Stimulated activated CD8-positive, alpha-beta memory T cell treated with anti-CD3 and anti-CD28 coated beads, Interleukin-4, amount 100 ng/mL, for 24 hours (primary cell): ENCODE measurements at places on chromosomes 3 and 15.

GRCh38 chr15:29612701-29613100, 209.6 kb downstream of the TJP1 start:
- DNase-seq: no peak

GRCh38 chr15:81384891-81385720, 11.1 kb upstream of the TMC3 start:
- no peak for DNase-seq

- DNase-seq: no peak
These were observed 13.6 kb upstream of the RPS17 start for GRCh38 chr15:82553846-82554245.

DNA sequence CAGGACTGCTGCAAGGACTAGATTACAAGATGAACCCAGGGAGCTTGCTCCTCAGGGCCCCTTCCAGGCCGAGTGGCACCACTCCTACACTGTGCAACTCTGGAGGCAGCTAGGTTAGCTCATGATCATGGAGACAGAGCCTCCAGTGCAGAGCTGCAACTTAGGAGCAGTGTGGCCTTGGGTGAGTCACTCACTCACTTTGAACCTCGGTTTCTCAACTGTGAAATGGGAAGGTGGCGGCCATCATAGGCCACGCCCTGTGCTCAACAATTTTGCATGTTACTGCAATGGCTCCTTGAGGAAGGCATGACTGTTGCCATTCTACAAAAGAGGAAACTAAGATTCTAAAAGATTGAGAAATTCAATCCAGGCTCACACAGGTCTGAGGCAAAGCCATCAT, 11.2 kb upstream of the CXCR6 start:
- no peak for DNase-seq

- no peak for DNase-seq
These were observed 4.6 kb downstream of the SEMA7A start for GRCh38 chr15:74428970-74429780.

DNA sequence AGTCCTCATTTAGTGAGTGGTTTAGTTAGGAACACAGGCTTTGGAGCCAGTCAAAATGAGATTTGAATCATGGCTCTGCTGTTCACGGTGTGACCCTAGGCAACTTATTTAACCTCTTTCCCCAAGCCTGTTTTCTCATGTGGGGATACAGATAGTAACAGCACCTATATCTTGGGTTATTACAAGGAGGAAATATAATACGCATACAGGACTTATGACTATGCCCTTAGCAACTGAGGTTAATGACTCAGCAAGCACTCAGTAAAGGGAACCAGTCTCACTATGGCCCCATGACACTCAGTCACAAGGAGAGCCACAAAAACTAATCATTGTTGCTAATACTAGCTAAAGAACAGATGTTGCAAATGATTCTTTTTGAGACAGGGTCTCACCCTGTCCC, 45.9 kb downstream of the SUMF1 start:
- DNase-seq: no peak

DNA sequence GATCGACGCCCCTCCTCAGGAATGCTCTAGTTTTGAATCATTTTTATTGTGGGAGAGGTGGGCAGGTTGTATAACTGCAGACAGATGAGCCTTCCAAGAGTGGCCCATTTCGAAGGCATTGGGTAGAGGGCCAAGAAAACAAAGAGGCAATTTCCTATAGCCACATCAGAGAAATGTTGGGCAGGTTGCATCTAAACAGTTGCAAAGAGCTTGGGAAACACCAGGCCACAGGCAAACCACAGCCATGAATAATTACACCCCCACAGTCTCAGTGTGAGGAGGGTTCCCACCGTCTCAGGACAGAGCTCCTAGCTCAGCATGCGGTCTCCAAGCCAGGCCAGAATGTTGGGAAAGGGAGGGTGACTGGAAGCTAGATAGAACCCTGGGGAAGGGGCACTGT, 257.3 kb downstream of the ABHD5 start:
- DNase-seq: no peak

GRCh38 chr3:20400686-20401085, 214.7 kb upstream of the SGO1 start:
- DNase-seq: no peak

DNA sequence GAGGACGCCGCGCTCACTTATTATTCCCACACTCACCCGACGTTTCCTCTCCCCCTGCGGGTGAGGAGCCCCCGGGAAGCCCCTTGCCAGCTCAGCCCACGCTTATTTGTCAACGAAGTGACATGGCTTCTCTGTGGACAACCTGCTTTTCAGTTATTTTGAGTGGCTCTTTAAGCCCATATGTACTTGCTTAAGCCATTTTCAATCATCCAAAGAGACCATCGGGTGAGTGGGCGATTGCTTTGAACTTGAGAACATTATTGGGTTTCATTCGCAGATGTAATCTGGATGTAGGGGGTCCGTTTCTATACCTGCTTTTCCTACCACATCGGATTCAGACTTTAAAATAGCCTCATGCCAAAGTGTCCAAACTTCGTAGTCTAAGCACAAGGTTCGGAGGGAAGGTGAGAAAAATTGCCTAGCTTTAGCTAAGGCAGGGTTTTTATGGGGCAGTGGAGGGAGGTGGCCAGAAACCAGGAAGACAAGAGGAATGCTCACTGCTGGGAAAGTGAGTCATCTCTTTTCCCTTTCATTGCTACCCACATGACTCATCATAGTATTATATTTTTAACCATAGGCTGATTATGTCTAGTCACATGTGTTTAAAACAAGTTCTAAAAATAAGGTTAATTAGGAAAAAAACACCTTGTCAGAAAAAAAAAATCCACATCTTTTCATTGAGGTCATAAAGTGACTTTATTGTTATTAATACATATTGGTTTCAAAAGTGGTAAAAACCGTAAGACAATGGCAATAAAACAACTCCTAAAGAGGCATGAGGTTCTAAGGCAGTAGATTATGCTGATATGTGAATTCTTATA, 773.1 kb upstream of the NR2F2 start:
- no peak for DNase-seq

GRCh38 chr15:56040081-56041035, 46.9 kb upstream of the NEDD4 start:
- DNase-seq: no peak

DNA sequence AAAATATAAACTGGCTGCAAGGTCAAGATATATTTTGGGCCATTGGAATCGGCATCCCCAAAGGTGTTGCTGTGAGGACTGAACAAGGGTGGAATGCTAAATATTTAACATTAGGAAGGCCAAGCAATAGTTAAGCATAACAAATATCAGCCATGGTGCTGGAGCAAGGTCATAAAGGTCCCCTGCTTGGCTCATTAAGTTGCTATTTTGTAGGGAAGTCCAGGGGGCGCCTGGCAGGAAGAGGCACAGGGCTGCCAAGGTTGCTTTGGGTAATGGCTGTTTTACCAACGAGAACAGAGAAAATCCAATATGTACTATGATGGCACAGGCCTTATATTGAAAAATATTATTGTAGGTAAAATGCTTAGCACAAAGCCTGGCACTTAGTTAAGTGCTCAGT, 62.2 kb downstream of the SLC15A2 start:
- no peak for DNase-seq

DNA sequence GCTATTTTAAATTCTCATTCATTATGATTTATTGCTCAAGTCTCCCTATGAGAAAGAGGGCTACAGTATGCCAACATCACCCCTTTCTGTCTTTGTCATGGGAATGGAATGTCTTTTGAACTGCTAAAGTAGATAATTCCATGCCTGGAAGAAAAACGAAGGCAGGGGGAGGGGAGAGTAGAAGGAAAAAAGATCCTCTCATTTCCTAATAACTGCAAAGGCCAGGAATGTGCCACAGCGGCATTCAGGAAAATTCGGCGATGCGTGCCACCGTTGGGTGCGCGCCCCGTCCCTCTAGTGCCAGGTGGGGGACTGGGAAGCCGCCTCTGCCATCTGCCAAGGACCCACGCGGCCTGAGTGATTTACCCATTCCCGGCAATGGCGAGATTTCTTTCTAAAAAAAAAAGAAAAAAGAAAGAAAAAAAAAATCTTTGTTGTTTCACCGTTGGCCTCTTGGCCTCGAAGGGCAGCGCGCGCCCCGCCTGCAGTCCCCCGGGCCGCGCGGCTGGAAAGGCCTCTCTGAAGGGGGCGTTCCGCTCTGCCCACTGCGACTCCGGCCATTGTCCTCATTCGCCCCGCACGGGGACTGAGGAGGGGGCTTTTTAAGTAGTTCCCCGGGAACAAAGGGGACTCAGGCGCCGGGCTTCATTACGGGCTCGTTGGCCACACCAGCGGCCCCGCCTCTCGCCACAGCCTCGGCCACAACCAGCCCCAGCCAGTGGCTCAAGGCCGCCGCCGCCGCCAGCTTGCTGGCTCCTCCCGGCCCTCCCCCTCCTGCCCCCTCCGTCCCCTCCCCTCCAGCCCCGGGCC, 54.5 kb downstream of the CPN2 start:
- DNase-seq: no peak

DNA sequence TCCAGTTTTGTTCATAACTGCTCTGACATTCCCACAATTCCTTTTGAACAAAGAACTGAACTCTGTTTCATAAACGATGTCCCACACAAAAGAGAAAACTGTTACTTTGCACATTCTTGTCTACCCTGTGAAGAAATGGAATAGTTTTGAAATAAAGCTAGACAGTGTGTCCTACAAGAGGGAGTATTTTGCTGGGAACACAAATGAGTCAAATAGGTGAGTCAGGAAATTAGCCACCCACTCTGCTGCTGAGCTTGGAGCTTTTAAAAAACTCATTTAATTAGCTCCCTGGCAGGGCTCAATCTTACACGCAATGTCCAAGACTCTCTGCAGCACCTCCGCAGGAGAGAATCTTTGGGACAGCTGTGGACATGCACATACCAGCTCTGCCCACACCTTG, 193.4 kb downstream of the SLC9A9 start:
- DNase-seq: no peak

- no peak for DNase-seq
These were observed 148.3 kb downstream of the DNAJB8 start for GRCh38 chr3:128318275-128318941.

- no peak for DNase-seq
These were observed 23.0 kb downstream of the NANOGP8 start for GRCh38 chr15:35061825-35062737.

GRCh38 chr3:112774293-112774926, 72.3 kb downstream of the CD200R1L start:
- DNase-seq: no peak

DNA sequence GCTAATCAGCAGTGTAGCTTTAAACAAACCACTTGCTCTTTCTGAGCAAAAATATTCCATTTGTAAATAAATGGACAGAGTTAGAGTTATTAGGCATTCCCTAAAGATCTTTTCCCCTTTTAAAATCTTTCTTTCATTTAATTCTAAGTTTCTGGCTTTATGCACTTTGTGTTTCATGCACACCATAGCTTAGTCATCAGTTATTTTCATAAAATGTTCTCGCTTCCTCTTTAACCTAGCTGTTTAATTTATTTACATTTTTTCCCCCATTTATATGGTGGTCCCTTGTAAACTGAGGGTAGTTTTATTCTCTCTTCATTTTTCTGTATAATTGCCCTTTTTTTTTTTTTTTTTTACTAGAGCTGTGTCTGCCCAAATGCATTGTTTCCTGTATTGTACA, 315.0 kb upstream of the LRRFIP2 start:
- DNase-seq: no peak

DNA sequence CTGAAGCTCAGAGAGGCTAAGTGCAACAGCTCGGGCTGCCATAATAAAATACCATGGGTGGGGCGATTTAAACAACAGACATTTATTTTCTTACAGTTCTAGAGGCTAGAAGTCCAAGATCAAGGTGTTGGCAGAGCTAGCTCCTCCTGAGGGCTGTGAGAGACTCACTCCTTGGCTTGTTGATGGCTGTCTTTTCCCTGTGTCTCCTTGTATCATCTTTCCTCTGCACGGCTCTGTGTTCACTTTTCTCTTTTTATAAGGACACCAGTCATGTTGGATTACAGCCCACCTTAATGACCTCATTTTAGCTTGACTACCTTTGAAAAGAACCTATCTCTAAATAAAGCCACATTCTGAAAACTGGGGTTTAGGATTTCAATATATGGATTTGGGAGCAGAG, 129.7 kb downstream of the RPL22L1 start:
- no peak for DNase-seq

- DNase-seq: no peak
These were observed 9.4 kb downstream of the ZSCAN29 start for GRCh38 chr15:43361313-43361903.

GRCh38 chr3:124625074-124625473, 105.2 kb upstream of the UMPS start:
- no peak for DNase-seq

- no peak for DNase-seq
These were observed 360.7 kb upstream of the ICE2 start for GRCh38 chr15:60839510-60840211.

DNA sequence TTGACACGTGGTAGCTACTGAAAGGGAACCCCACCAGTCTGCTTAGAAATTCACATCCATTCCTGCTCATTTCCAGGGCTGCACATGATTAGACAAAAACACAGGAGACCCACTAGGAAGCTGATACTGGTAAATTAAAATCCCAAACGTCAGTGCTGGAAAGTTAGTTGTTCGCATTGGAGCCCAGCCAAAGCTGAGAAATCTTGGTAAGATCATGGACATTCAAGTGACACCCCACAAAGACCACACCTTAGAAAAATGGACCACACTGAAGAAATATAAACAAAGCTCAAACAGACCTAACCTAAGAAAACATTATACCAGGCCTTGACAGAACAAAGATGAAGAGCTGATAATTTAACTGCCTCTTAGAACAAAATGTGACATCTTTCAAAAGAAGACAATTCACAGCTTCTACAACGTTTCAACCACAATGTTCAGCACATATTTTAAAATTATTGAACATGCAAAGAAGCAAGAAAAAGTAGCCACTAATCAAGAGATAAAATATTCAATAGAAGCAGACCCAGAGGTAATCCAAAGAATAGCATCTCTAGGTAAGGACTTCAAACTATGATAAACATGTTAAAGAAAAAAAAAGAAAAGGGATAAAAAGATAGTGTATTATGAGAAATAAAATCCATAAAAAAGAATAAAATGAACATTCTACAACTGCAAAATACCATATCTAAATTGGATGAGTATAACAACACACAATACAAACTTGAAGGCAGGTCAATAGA, 20.4 kb downstream of the RAD18 start:
- no peak for DNase-seq

- DNase-seq: no peak
These were observed 19.1 kb downstream of the SLC6A20 start for GRCh38 chr3:45777111-45777745.

GRCh38 chr15:71844916-71845315, 34.6 kb downstream of the NR2E3 start:
- no peak for DNase-seq

GRCh38 chr3:114108137-114108536, 51.6 kb downstream of the QTRT2 start:
- DNase-seq: no peak

GRCh38 chr15:83066034-83066733, 868 bp downstream of the BTBD1 start:
- DNase-seq: no peak
